ENCODE measurements at places on chromosomes 5 and 9.

GRCh38 chr9:122226758-122227574 lies 1.8 kb downstream of the LHX6 start:
- H3K4me3 ChIP-seq, result peak overlapping the region; percentile 45
- H3K36me3 ChIP-seq, result no peaks in the 10 kb centered on the region

DNA sequence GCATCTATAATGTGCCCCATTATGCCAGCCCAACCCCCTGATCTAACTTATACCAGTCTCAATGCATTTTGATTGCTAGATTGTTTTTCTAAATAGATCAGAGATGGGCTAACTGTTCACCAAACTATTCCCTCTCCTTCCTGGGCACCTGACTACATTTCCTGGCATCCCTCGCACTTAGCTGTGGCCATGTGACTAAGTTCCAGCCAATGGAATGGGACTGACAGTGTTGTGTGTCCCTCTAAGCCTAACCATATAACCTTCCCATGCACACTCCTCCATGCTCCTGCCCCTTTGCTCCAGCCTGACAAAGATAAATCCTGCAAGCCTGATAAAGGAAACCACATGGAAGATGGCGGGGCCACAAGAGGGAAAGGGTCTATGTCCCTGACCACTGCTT lies 12.3 kb upstream of the IFNK start:
- no peaks in the 10 kb centered on the region for H3K27me3 ChIP-seq
- no peak overlapping the region for H3K27ac ChIP-seq
- DNase-seq, result no peak
- no peak overlapping the region for H3K4me3 ChIP-seq
- H3K36me3 ChIP-seq, result no peaks in the 10 kb centered on the region

- H3K27me3 ChIP-seq, result peaks cover 3% of the 10 kb centered on the region
- H3K36me3 ChIP-seq, result no peaks in the 10 kb centered on the region
- no peak for DNase-seq
- H3K27ac ChIP-seq, result no peak overlapping the region
Observed at GRCh38 chr5:176817841-176818377, 7.5 kb downstream of the UNC5A start.

GRCh38 chr5:72456391-72457074 lies 50.7 kb downstream of the ZNF366 start:
- H3K27ac ChIP-seq, result no peak overlapping the region

DNA sequence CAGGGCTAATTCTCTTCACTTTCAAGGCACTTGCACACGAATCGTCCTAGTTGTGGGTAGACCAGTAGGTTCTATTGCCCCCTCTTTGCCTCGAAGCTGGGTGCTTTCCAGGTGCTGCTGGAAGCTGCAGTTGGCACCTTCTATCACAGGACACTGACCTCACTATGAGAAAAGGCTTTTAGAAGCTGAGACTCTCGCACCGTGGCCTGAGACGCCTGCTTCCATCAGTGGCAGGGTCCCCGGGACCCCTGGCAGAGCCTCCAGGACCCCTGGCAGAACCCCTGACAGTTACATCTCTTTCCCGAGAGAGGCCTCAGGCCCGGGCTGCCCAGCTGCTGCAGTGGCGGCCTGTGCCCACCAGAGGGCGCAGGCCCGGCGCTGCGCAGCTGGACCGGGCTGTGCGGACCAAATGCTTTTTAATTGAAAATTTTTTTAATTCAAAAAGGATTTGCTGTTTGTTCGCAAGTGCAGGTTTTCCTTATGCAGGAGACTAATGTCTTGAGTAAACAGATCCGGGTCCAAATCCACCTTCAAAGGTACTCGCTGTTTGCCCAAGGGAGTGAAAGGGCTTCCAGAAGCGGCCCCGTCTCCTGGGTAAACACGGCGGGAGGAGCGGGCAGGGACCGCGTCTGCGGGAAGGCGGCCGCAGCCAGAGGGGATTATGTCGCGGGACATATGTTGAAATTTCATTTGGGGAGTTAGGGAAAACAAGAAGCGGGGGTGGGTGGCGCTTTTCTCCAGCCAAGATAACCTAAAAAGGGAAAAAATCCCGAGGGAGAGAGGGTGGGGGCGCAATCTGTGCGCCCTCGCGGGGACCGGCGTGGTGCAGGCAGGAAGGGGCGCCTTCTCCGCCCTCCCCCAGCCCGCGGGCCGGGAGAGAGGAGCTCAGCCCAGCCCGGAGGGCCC lies 114.5 kb upstream of the LMX1B start:
- no peak overlapping the region for H3K27ac ChIP-seq
- peaks cover 4% of the 10 kb centered on the region for H3K4me1 ChIP-seq
- no peaks in the 10 kb centered on the region for H3K27me3 ChIP-seq
- H3K36me3 ChIP-seq, result peaks cover 10% of the 10 kb centered on the region
- H3K4me3 ChIP-seq, result peak overlapping the region; percentile 79

DNA sequence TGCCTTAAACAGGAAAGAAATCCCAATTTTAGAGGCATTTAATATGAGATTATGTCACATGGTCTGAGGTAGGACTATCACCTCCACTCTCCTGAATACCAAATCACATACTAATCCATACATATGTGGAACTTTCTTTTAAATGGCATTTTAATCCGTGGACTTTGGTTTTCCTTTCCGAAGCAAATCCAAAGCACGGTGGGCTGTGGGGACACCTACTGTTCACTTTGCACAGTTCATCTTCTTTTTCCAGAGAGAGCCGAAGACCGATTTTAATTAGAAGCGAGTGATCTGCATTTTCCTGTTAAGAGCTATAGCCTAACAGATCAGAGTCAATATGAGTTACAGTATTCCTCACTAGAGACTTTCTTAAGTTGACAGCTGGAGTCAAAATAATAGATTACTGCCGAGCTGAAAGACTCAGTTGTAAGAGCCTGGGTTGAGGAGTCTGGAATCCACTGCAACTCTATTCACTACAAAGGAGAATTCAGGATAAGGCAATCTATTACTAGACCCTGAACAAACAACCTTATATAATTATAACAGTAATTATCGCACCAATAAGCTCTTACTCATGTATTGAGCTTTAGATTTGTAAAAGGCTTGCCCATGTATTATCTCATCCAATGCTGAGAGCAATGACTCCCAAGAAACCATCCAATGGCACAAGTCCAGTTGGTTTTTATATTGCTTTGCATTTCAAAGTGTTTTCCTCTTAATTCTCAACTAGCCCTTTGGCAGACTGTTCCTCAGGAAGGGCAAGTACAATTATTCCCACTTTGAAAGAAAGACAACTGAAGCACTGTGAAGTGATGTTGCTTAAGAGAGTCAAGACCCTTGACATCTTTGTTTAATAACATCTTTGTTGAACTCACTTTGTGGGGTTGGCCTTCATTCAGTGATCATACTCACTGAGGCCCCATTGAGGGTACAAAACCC lies 144.7 kb downstream of the TRPM6 start:
- DNase-seq, result no peak
- H3K27ac ChIP-seq, result no peak overlapping the region
- H3K4me3 ChIP-seq, result no peak overlapping the region
- H3K36me3 ChIP-seq, result no peaks in the 10 kb centered on the region
- H3K27me3 ChIP-seq, result no peaks in the 10 kb centered on the region

DNA sequence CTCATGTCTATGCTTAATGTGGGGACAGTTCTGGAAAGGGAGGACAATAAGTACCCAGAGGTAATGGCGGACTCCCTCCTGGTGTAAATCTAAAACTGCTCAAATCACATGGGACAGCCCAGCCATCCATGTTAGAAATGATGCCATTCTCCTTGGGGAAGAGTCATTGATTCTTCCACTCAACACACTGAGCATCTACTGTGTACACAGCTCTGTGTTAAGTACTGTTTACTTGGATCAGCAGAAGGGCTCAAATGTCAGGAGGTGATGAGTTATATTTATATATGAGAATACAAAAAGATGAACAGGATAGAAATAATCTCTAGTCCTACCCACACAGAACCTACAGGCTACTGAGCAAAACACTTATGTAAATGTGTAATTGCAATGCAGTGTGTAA lies 31.8 kb upstream of the NANS start:
- no peak overlapping the region for H3K27ac ChIP-seq
- no peaks in the 10 kb centered on the region for H3K36me3 ChIP-seq
- no peaks in the 10 kb centered on the region for H3K27me3 ChIP-seq

GRCh38 chr9:134557331-134557730 lies 84.3 kb upstream of the COL5A1 start:
- DNase-seq, result no peak
- H3K4me3 ChIP-seq, result no peak overlapping the region
- H3K27me3 ChIP-seq, result no peaks in the 10 kb centered on the region
- H3K36me3 ChIP-seq, result no peaks in the 10 kb centered on the region
- peaks cover 6% of the 10 kb centered on the region for H3K4me1 ChIP-seq
- no peak overlapping the region for H3K27ac ChIP-seq

DNA sequence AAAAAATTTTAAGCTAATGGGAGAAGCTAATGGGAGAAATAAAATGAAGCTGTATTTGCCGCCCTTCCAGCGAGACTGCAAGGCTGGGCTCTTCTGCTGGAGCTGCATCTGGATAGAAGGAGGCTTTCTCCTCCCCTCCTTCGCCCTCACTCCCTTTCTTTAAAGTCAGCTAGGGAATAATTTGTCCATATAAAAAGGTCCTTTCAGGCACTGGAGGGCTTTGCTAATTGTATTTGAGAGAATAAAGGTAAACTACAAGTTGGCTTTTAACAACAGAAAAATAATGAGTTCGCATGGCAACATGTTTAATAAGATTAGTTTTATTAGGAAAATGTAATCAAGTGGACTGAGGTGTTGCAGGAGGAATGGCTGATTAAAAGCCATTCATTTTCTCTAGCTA lies 41.3 kb downstream of the NPR3 start:
- no peaks in the 10 kb centered on the region for H3K27me3 ChIP-seq
- H3K27ac ChIP-seq, result no peak overlapping the region

DNA sequence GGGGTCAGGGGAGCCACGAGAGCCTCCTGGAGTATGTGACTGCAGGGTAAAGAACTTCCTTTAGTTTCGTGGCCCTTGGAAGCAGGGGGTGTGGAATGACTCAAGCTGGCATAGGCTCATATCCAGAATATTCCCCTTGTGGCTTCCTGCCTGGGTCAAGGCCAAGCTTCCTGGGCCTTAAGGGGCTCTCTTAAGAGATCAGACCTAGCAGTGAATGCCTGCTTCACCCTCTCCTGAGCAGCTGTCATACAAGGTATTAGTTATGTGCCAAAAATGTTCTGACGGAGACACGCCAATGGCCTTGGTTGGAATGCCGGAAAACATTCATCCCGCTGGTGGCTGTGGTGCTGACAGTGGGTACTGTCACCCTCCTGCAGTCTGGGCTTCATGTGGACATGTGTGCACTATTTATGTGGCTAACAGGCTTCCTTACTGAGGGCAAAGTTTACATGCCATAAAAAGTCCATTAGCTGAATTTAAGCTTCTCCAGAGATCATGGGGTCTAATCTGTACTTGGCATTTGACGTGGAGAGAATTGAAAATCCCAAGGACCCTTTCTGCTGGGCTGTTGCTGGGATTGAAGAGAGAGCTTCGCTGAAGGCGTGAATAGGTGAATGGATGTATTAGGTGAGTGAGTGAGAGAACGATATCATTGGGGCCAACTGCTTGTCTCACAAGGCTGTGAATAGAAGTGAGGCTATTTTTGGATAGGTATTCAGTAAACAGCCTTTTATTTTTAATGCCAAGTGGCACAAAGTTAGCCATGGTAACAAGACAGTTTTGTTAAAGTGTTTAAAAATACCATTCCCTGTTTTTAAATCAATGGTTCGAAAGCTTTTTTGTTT lies 156.8 kb downstream of the MACROH2A1 start:
- no peak for DNase-seq
- peak overlapping the region; percentile 92 for H3K27ac ChIP-seq
- H3K36me3 ChIP-seq, result no peaks in the 10 kb centered on the region
- H3K27me3 ChIP-seq, result no peaks in the 10 kb centered on the region

- H3K36me3 ChIP-seq, result peaks cover 33% of the 10 kb centered on the region
- no peaks in the 10 kb centered on the region for H3K27me3 ChIP-seq
- no peak for DNase-seq
- no peaks in the 10 kb centered on the region for H3K4me1 ChIP-seq
- no peak overlapping the region for H3K4me3 ChIP-seq
Observed at GRCh38 chr9:136831720-136832104, 10.6 kb upstream of the AJM1 start.

- no peaks in the 10 kb centered on the region for H3K27me3 ChIP-seq
- no peak overlapping the region for H3K27ac ChIP-seq
- H3K4me1 ChIP-seq, result no peaks in the 10 kb centered on the region
- H3K4me3 ChIP-seq, result no peak overlapping the region
- no peaks in the 10 kb centered on the region for H3K36me3 ChIP-seq
- no peak for DNase-seq
Observed at GRCh38 chr9:73869264-73869663, 627.9 kb upstream of the RORB start.
